CD4-positive, alpha-beta T cell treated with Interleukin-4 for 4 hours (primary cell): ENCODE measurements at places on chromosomes 12 and 14.

GRCh38 chr14:55157080-55157479 is 28.0 kb downstream of the LGALS3 start:
- no peak for DNase-seq

DNA sequence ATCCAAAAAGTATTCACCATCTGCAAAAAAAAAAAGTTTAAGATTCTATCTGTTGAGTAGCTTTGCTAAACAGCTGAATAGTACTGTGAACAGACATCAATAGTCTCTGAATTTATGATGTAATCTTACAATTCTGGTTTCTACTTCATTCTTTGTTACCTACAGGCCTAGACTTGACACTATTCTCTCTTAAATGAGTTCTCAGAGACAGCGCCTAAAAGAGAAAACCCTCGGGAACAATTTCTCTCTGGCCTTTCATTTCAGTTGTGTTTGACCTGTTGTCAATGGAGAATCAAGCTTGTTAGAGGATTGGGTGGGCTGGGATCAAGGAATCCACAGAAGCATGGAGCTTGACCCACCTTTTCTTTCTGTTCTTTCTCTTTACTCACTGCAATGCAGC is 5.9 kb upstream of the TWF1 start:
- no peak for DNase-seq

DNA sequence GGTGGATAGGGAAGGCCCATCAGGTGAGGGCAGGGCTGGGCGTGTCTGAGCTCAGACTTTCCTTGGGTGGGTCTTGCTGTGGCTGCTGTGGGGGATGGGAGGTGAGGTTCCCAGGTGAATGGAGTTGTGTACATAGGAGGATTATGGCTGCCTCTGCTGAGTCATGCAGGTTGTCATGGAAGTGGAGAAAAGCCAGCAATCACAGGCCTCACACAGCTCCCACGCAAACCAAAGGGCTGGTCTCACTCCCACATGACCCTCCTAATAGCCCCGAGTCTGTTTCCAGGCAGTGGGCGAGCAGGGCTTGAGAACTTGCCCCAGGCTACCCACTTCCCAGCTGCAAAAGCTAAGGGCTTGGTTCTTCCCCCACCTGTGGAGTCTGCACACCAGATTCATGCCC is 149.5 kb downstream of the IPO8 start:
- no peak for DNase-seq

DNA sequence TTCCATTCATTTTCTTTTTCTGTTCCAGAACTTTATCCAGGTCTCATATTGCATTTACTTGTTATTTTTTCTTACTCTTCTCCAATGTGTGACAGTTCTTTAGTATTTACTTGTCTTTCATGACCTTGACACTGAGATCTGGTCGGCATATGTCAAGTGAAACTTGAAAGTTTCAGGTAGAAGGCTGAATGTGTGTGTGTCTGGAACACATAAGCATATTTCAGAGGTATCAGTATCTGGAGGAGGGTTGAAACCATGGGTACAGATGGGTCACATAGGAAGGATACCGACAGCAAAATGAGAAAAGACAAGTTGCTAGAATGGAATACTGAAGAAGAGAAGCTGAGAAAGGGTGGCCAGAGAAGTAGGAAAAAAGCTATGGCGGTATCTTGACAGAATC is 22.5 kb upstream of the PTGDR start:
- no peak for DNase-seq

DNA sequence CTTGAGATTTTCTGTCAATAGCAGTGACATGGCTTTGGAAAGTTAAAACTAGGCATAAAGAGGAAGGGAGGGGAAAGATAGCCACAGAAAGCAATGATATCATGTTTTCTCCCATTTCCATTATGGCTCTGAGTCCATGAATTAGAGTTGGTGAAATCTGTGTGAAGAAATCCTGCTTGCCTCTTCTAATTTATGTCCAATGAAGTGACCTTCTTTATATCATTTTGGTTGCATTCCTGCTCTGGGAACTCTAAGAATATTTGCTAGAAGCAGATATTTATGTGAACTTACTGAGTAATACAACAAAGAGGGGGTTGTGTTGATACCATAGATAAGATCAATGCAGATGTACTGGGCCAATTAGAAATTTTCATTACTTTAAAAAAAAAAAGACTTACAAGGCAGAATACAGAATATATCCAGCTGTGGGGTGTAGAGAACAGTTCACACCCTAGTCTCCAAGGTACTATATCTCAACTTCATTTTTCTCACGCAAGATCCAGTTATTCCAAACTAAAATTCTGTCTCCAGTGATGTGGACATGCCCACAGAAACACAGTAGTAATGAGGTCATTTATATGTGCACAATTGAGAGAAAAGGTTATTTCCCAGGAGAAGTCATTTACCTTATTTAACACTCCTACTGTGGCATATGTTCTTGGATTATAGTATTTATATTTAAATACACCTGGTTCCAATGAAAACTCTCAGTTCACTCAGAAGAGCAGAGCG is 51.5 kb upstream of the KCNJ8 start:
- no peak for DNase-seq

GRCh38 chr12:70255311-70255710 is 12.1 kb downstream of the CNOT2 start:
- DNase-seq = no peak

GRCh38 chr12:72337382-72337781 is 65.2 kb downstream of the TRHDE start:
- DNase-seq = no peak

GRCh38 chr12:99374023-99374422 is 273.5 kb upstream of the GARIN6 start:
- DNase-seq = no peak

GRCh38 chr12:31257784-31258183 is 68.2 kb downstream of the SINHCAF start:
- no peak for DNase-seq

GRCh38 chr14:36675581-36675980 is 13.9 kb downstream of the PAX9 start:
- DNase-seq = no peak

GRCh38 chr12:750366-751191 is 1.8 kb upstream of the WNK1 start:
- DNase-seq = no peak

GRCh38 chr12:14607568-14607967 is 39.9 kb upstream of the PLBD1 start:
- DNase-seq = no peak

DNA sequence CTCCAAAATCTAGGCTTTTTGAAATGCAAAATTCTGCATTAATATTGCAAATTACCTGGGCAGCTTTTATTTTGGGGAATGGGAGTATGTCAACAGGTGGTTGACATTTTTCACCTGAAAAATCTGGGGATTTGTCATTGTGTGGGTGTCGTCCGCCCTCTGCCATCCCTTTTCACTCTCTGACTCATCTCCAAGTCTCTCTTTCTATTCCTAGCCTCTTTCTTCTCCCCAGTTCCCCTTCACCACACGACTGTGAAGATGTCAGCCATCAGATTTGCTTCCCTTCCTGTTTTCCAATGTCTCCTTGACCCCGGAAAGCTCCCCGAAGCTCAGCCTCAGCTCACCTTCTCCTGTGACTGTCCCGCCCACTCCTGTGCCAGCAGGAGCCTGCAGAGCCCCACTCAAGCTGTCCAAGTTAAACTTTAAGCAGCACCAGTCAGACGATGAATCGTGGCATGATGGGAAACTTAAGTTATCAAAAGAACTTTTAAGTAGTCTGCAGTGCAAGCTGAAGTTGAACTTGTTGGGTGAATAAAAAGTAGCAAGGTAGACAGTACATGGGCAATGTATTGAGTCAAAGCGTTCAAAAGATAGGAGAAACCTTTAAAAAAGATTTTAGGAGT is 590.2 kb downstream of the VRK1 start:
- DNase-seq = no peak

DNA sequence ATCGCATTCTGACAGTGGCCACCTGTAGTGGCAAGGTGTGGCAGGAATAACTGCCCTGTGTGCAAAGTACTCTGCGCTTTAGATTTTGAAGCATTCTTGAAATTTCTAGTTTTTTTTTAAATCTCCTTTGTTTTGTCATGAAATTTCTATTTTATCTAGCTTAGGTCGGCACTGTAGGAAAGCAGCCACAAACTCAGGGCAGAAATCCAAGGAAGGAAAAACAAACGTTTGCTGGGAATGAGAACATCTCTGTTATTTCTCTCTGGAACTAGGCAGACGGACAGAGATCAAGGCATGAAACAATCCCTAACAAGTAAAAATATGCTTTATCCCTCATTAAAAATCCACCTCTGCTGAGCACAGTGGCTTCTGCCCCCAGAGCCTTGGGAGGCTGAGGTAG is 1.3 kb upstream of the NR2C1 start:
- DNase-seq = no peak

- no peak for DNase-seq
Observed at GRCh38 chr12:39935275-39935674, 170.6 kb downstream of the SLC2A13 start.

GRCh38 chr12:29427964-29428363 is 47.0 kb upstream of the ERGIC2 start:
- DNase-seq = peak; percentile 25

GRCh38 chr12:55885113-55885512 is 42.4 kb upstream of the MMP19 start:
- no peak for DNase-seq
